ENCODE measurements at places on chromosomes 7 and 10. TPM values are rescaled to one million over a fixed set of nuclear protein-coding genes. Genes with fewer than 3 reads are reported as not detected.

Gene GIMAP2
- total RNA-seq, result 33.0 TPM

Gene C10orf53
- total RNA-seq, result not detected

Gene BTBD16
- 0.35 TPM for total RNA-seq

Gene MYPN
- total RNA-seq, result not detected

Gene CXCL12
- 40.8 TPM for total RNA-seq

Gene C10orf71
- not detected for total RNA-seq

Gene MPP7
- total RNA-seq, result 36.8 TPM

Gene COL17A1
- total RNA-seq, result 1.5 TPM

Gene OR2A7
- total RNA-seq, result 13.9 TPM

- peaks cover 46% of the 10 kb centered on the region for H3K4me1 ChIP-seq
- DNase-seq, result peak; percentile 82
- H3K36me3 ChIP-seq, result peaks cover 37% of the 10 kb centered on the region
- H3K4me3 ChIP-seq, result peak within 1 kb of the TSS; percentile 90
- peak within 1 kb of the TSS; percentile 90 for H3K27ac ChIP-seq
- no peaks in the 10 kb centered on the region for H3K27me3 ChIP-seq
Observed at GRCh38 chr10:103451831-103452505, at the start of gene CALHM2. Gene CALHM2 (minus strand): TSS chr10:103452370. CDS start chr10:103449941, 2,429 bp downstream.

GRCh38 chr10:95360122-95360714, 69.4 kb upstream of the PDLIM1 start:
- DNase-seq, result no peak
- peaks cover 7% of the 10 kb centered on the region for H3K4me1 ChIP-seq
- no peaks in the 10 kb centered on the region for H3K36me3 ChIP-seq
- H3K27me3 ChIP-seq, result no peaks in the 10 kb centered on the region
- no peak overlapping the region for H3K27ac ChIP-seq

- H3K4me1 ChIP-seq, result no peaks in the 10 kb centered on the region
- no peaks in the 10 kb centered on the region for H3K36me3 ChIP-seq
- no peak overlapping the region for H3K27ac ChIP-seq
- no peaks in the 10 kb centered on the region for H3K27me3 ChIP-seq
Observed at GRCh38 chr7:96547371-96547811, 162.3 kb downstream of the SEM1 start.

GRCh38 chr7:158060216-158060615, 527.4 kb downstream of the PTPRN2 start:
- H3K4me1 ChIP-seq, result no peaks in the 10 kb centered on the region
- H3K36me3 ChIP-seq, result no peaks in the 10 kb centered on the region
- no peak overlapping the region for H3K27ac ChIP-seq
- peak; percentile 39 for DNase-seq
- no peak overlapping the region for H3K4me3 ChIP-seq

GRCh38 chr7:40658729-40659128, 523.9 kb downstream of the SUGCT start:
- no peak overlapping the region for H3K4me3 ChIP-seq
- no peaks in the 10 kb centered on the region for H3K4me1 ChIP-seq
- H3K36me3 ChIP-seq, result no peaks in the 10 kb centered on the region
- DNase-seq, result no peak
- no peaks in the 10 kb centered on the region for H3K27me3 ChIP-seq

- H3K36me3 ChIP-seq, result no peaks in the 10 kb centered on the region
- DNase-seq, result no peak
- H3K4me1 ChIP-seq, result no peaks in the 10 kb centered on the region
- H3K27ac ChIP-seq, result no peak overlapping the region
- no peaks in the 10 kb centered on the region for H3K27me3 ChIP-seq
Observed at GRCh38 chr7:11557627-11558026, 274.4 kb downstream of the THSD7A start.

DNA sequence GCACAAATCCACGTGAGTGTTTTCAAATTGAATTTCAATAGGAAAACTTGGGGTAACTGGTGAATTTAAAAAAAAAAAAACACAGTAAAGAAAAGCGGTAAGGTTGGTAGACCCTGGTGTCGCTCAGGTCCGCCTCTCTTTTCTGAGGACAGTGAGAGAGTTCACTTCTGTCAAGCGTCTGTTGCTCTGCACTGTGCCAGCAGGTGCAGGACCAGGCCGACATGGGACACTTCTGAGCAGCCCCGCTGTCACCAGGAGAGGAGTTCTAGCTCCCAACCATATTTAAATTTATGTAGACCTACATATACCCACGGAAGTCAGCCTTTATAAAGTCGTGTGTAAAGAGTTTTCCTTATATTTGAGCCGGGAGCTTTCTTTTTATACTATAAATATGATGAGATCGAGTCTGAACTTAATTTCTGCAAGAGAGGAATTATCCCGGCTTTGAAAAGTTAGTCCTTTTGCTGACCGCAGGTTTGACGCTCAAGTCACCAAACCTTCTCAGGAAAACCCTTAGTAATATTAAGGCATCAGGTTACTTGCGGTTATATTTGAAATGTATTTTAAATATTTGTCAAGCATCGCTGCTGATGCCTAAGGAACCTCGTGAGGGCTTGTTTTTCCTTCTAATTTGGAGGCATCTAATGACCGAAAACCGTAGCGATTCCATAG, 531 bp downstream of the IKZF1 start:
- H3K27ac ChIP-seq, result peak overlapping the region; percentile 69
- H3K27me3 ChIP-seq, result peaks cover 22% of the 10 kb centered on the region
- DNase-seq, result no peak
- H3K4me1 ChIP-seq, result peaks cover 4% of the 10 kb centered on the region

DNA sequence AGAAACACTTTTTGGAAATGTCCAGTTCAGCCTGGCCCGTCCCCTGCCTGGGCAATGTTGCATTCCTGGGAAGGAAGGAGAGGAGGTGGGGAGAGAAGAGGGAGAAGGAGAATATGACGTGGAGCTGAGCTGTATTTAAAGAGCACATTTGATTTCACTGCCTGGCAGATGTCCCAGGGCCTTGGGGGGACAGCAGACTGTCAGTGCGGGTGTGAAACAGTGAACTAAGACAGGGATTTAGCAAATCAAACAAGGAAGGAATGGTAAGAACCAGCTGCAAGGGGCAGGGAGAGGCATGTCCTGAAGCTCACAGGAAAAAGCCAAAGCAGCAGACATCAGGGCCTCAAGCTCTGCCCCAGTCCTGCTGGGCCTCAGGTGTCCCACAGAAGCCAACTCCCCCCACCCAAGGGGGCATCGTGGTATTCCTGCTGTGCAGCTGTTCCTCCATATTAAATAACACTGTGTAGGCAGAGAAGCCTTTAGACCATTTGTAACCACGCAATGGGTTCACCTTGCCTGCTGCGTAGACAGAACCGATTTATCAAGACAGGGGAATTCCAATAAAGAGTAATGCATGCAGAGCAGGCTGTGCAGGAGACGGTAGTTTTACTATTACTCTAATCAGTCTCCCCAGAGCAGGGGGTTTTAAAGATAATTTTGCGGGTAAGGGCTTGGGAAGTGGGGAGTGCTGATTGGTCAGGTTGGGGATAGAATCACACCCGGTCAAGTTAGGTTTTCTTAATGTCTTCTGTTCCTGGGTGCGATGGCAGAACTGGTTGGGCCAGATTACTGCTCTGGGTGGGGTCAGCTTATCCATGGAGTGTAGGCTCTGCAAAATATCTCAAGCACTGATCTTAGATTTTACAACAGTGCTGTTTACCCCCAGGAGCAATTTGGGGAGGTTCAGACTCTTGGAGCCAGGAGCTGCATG, 18.3 kb downstream of the LEP start:
- H3K36me3 ChIP-seq, result no peaks in the 10 kb centered on the region
- H3K27ac ChIP-seq, result no peak overlapping the region
- H3K4me1 ChIP-seq, result no peaks in the 10 kb centered on the region
- peak; percentile 70 for DNase-seq

DNA sequence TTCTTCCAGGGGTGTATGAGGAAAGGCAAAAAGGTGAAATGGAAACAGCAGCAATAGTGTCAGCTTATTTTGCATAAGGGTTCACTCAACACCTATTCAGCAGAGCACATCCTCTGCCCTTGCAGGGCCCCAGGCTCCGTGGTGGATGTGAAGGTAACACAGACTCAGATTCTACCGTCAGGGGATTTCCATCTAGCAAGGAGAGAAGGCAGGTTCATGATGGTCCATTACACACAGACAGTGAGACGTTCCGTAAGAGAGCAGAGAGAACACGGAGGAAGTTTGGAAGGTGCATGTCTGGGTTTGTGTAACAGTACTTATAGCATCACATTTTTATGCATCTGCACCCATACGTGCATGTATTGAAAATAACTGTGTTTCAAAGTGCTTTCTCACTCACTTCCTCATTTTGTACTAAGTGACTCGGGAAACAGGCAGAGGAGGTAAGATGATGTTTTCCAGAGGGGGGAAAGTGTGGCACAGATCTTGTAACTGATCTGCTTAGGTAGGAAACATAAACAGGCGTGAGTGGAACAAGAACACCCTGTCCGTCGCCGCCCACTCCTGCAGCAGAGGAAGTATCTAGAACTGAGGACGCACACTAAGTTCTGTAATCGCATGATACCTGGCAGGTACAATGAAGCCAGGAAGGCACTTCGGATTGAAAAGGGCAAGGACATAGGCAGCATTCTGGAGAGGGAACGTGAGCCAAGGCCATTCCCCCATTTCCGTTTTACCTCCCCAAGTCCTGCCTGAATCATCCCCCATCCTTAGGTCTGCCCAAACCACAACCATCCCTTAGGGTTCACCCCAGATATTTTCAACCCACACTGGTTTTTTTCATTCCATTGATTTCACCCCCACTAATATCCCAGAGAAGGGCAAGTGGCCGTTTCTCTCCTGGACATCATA, 1.0 kb upstream of the ENO4 start:
- DNase-seq, result no peak
- H3K27ac ChIP-seq, result peak overlapping the region; percentile 55
- H3K27me3 ChIP-seq, result peaks cover 18% of the 10 kb centered on the region

DNA sequence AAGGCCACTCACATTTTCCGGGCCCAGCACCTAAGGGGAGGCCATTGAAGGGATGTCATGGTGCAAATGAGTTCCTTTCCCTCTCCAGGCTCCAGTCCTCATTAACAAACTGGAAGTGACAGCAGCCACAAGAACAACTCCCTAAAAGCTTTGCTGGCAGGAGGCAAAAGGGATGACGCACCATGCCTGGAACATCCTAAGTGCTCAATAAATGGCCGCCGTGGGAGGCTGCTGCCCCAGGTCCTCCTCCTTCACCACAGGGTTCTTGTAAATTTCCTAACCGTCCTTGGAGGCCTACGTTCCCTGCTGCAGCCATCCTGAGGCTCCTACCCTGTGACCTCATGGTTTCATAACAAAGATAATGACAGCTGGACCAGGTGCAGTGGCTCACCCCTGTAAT, 41.3 kb upstream of the CAMK1D start:
- no peak overlapping the region for H3K27ac ChIP-seq
- no peaks in the 10 kb centered on the region for H3K36me3 ChIP-seq
- DNase-seq, result no peak

- no peak overlapping the region for H3K4me3 ChIP-seq
- no peak overlapping the region for H3K27ac ChIP-seq
- DNase-seq, result no peak
- H3K4me1 ChIP-seq, result no peaks in the 10 kb centered on the region
Observed at GRCh38 chr7:145812218-145812617, 304.4 kb upstream of the CNTNAP2 start.

DNA sequence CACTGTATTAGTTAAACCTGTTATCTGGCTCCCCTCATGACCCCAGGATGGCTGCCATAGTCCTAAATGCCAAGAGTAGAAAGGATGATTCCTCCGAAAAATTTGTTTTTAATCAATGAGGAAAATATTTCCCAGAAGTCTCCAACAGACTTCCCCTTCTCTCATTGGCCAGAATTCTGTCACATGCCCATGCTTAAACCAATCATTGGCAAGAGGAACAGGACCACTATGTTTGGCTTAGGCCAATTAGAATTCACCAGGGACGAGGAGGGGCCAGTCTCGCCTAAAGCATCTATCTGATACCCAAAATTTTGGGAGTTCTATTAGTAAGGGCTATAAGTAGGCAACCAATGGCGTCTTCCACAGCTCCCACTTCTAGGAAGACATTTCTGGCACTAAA, 71.2 kb upstream of the IL6 start:
- DNase-seq, result no peak
- H3K27ac ChIP-seq, result no peak overlapping the region
- H3K27me3 ChIP-seq, result no peaks in the 10 kb centered on the region
- no peaks in the 10 kb centered on the region for H3K36me3 ChIP-seq
- no peak overlapping the region for H3K4me3 ChIP-seq

All from upper lobe of right lung (tissue), 1 donor.